ENCODE measurements at places on chromosomes 16 and 17. TPM values are rescaled to one million over a fixed set of nuclear protein-coding genes. Genes with fewer than 3 reads are reported as not detected.

The MYCBPAP gene
- total RNA-seq, result 0.59 TPM

The SRCIN1 gene
- not detected for total RNA-seq

The SDR42E1 gene
- under 0.01 TPM for total RNA-seq

The HAGHL gene
- total RNA-seq, result 19.6 TPM

The TPSD1 gene
- total RNA-seq, result not detected

The IGSF6 gene
- total RNA-seq, result not detected

The MEIOB gene
- total RNA-seq, result not detected

The FBXW10 gene
- total RNA-seq, result under 0.01 TPM

The OR1A1 gene
- total RNA-seq, result not detected

The WWOX gene
- 9.1 TPM for total RNA-seq

The PLD6 gene
- 1.8 TPM for total RNA-seq

The C17orf78 gene
- total RNA-seq, result not detected

The NTN3 gene
- total RNA-seq, result 0.59 TPM

The TSPAN10 gene
- 2.1 TPM for total RNA-seq

The DHRS7B gene
- total RNA-seq, result 14.0 TPM

The AHSP gene
- total RNA-seq, result not detected

The KRTAP1-1 gene
- total RNA-seq, result not detected

The NPIPB13 gene
- total RNA-seq, result 1.8 TPM

The FOXJ1 gene
- not detected for total RNA-seq

The CTRB1 gene
- total RNA-seq, result not detected

The ZNF319 gene
- 3.9 TPM for total RNA-seq

The CFDP1 gene
- total RNA-seq, result 64.4 TPM

The GABARAPL2 gene
- 50.2 TPM for total RNA-seq

The GNGT2 gene
- total RNA-seq, result not detected

The SPATA32 gene
- total RNA-seq, result not detected

The IRX5 gene
- total RNA-seq, result 0.60 TPM

All from smooth muscle cell of the umbilical artery (primary cell).